Fibroblast of skin of left biceps (primary cell): ENCODE measurements at places on chromosomes 3 and 15.
A peak's percentile ranks its signal among the peaks of the same experiment; 100 is the strongest.

GRCh38 chr15:28920781-28921331, 35.1 kb downstream of the APBA2 start:
- DNase-seq = no peak

DNA sequence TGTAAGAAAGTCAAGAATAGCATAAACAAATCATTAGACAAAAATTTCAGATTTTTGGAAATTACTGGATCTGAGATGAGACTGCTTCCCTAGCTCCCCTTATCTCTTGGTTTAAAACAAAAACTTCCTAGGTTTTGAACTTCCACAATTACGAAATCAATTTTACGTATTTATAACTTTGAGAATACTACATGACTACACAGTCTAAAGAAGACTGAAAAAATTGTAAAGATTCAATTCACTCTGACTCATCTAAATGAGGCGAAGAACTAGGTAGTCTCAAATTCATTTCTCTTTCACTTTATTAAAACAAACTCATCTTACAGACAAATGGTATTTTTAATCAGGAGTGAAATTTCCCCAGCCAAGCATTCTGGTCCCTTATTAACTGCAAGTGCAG, 10.3 kb downstream of the CCDC54 start:
- no peak for DNase-seq

DNA sequence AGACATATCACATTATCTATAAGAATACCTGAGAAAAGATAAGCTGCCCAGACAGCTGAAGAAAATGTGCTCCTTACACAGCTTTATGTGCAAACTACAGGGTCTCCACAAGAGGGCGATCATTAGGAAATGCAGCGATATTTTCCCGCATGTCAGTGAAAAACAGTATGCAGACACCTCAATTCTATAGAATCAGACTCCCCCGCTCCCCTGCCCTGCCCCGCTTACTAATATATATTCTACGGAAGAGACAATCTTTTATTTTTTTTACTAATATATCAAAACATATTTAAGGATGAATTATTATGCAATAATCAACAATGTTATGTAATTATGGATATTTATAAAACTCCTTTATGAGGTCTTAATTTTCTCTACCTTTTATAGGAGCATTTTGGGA, 681.3 kb downstream of the ROBO1 start:
- DNase-seq = peak; percentile 20

DNA sequence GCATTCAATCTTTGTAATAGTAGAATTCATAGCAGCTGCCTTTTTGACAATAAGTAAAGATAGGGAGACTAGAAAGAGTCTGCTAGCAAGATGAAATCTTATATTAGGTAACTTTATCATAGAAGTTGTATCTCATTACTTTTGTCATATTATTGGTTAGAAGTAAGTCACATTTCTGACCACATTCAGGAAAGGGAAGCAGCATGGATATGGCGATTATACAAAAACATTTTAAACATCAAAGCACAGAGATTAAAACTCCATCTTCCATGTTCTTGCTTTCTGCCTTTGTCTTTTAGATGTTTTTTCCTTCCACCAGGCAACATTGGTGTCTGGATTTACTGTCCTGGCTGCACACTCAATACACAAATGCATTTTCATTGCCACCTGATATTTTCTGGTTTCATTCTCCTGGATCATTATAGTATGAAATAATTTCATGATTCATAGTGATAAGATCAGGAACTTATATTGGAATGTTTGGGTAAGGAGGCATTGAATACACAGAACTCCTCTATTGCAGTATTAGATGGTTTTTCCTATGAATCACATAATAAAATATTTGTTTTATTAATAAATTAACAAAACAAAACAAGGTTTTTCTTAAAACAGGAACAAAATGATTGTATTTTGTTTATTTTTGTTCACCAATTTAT, 1460.3 kb upstream of the CADM2 start:
- DNase-seq = no peak
